ENCODE measurements at places on chromosomes 1 and 21. TPM values are rescaled to one million over a fixed set of nuclear protein-coding genes. Genes with fewer than 3 reads are reported as not detected.

B4GALT2 gene
- 72.4 TPM for total RNA-seq

GRIK1 gene
- not detected for total RNA-seq

KLHDC7A gene
- 1.4 TPM for total RNA-seq

SPRR4 gene
- not detected for total RNA-seq

ITLN1 gene
- not detected for total RNA-seq

OR6N1 gene
- total RNA-seq: not detected

VHLL gene
- total RNA-seq: not detected

NCAM2 gene
- total RNA-seq: not detected

TPTE gene
- total RNA-seq: not detected

CATSPER4 gene
- not detected for total RNA-seq

CLDN8 gene
- total RNA-seq: not detected

GJB3 gene
- 15.0 TPM for total RNA-seq

GNG5 gene
- total RNA-seq: 188 TPM

VWA5B1 gene
- not detected for total RNA-seq

F13B gene
- not detected for total RNA-seq

HPDL gene
- 3.6 TPM for total RNA-seq

TENT5C gene
- 0.03 TPM for total RNA-seq

COL9A2 gene
- total RNA-seq: 0.56 TPM

All from A549 treated with Mapracorat at 1 μM for 4 hours (cell line).